Activated T-cell treated with anti-CD3 and anti-CD28 coated beads, Interleukin-2, amount 50 U/mL, for 24 hours (primary cell): ENCODE measurements at places on chromosomes 4 and X.

DNA sequence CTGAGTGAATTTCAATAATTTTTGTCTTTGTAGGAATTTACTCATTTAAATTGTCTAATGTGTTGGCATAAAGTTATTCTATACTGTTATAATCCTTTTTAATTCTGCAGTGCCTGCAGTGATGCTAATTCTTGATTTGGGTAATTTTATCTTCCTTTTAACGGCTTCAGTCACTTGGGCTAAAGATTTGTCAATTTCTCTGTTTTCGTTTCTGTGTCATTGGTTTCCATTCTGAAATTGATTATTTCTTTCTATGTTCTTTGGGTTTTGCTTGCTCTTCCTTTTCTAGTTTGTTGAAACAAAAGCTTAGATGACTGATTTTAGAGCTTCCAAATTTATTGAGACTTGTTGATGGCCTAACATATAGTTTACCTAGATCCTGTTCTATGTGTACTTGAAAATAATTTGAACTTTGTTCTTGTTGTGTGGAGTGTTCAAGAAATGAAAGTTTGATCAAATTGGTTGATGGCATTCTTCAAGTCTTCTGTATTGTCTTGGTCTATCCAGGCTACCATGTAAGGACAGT lies 89.4 kb downstream of the TNIP2 start:
- DNase-seq = no peak

DNA sequence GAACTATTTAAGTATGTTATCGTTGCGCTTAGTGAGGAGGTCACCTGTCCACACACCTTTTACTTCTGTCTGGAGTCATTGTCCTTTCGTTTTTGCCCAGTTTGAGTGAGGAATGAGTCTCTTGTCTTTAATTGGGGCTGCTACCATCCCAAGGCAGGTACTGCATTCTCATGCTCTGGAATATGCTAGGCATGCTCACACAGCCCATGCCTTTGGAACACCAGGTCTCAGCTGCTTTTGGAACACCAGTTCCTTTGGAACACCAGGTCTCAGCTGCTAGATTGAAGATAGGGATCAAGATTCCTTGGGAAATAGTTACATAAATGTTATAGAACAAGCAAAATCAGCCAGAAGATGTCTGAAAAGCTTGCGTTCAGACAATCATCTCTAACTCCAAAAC lies 73.1 kb downstream of the AREG start:
- no peak for DNase-seq

DNA sequence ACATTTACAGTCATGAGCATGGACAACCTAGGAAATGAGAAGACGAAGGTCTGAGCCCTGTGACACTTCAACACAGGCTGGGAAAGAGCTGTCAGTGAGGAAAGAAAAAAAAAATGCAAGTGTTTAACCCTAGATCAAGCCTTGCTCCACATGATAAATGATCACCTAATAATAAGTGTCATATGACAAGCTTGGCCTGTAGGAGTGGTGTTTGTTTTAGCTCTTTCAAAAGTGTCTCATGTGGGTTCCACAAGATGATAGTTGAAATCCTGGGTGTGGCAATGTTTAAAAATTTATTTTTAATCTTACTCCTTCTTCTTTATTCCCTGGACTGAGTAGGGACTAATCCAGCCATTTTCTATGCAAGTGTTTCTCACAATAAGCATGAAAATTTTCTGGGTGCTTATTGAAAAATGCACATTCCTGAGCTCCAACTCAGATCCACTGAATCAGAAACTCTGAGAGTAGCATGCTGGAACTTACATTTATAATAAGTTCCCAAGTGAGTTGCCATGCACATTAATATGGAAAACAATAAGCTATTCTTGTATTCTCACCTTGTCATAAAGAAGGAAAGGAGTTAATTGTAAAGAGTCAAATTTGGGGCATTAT lies 138.3 kb downstream of the AREG start:
- DNase-seq = no peak

GRCh38 chr4:93761286-93761685 lies 67.3 kb upstream of the ATOH1 start:
- DNase-seq = no peak

DNA sequence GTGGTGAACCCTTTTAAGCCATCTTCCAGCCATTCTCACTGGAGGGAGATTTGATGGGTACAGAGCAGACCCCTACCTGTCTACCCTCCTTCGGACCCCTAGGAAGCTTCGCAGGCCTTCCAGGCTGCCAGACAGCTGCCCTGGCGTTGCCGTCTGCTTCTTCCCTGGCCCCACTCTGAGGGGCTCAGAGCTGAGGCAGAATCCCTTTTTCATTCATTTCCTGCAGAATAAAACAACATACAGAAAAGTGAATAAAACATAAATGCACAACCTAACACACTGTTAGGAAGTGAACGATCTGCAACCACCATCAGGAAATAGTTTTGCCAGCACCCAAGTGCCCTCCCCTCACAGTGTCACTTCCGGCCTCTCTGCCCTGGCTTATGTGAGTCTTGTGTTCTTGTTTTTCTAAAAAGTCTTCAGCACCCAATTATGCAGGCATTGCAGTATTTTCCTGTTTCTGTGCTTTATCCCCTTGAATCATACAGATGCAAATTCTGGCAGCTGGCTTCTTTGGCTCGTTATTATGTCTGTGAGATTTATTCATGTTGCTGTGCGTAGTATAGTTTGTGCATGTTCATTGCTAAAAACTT lies 5.6 kb upstream of the ADD1 start:
- DNase-seq = peak; percentile 73

- no peak for DNase-seq
These were observed 265.1 kb downstream of the GBA3 start for GRCh38 chr4:22957774-22958309.

DNA sequence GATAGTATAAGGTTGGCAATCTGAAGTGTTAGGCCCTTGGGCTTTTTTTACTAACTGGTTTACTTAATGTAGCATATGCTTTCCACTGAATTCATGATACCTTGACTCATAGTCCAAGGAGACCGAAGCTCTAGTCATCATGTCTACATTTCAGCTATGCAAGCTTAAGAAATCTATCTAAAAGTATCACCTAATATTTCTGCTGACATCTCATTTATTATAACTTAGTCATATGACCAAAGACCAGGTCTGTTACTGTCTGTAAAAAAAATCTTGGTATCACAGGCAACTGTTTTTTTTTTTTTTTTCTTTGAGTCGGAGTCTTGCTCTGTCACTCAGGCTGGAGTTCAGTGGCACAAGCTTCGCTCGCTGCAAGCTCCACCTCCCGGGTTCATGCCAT lies 814.0 kb upstream of the NDST4 start:
- DNase-seq = no peak

DNA sequence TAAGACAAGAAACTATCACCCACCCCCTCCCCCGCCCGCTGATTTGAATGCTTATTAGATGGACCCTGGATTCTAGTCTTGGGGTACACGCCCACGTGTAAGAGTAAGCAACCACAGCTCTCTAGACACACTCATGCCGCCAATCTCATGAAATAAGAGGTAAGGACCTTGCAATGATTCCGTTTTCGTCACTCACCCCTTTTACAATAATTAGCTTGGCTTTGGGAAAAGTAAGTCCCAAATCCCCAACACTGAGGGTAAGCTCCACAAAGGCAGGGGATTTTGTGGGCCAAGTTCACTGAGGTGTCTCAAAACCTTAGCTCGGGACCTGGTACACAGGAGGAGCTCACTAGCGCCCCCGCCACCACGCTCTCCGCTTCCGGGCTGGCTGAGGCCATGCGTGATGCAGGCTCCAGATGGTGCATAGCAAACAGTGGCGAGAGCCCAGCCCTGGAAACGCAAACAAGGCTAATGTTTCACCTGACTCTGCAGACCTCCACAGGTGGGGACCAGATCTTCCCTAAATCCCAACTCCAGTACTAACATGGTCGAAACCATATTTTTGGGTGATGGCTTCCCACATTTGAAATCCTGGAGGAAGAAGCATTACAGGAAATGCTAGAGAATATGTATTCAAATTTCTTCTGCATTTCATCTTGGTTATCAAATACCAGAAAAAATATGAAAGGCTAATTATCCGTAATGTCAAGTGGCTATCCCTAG lies 4.1 kb downstream of the PLAC8 start:
- DNase-seq = peak; percentile 93

DNA sequence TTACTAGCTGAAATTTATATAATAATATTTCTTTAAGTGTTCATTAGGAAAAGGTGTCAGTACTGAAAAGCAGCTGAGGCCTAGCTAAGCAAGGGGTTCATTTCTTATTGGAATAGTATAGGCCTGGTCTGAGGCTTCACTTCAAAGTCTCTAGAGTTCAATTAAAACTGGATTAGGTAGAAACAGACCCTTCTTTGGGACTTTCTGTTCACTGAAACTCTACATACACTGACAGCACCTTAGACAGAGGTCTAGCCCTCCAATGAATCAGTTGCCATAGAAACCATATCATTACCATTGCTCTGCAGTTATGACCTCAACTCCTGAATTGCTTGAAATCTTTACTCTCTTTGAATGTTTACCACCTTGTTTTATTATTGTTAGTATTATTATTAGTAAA lies 86.4 kb upstream of the MAB21L2 start:
- DNase-seq = no peak

- no peak for DNase-seq
These were observed 23.3 kb downstream of the FRYL start for GRCh38 chr4:48756689-48757220.

DNA sequence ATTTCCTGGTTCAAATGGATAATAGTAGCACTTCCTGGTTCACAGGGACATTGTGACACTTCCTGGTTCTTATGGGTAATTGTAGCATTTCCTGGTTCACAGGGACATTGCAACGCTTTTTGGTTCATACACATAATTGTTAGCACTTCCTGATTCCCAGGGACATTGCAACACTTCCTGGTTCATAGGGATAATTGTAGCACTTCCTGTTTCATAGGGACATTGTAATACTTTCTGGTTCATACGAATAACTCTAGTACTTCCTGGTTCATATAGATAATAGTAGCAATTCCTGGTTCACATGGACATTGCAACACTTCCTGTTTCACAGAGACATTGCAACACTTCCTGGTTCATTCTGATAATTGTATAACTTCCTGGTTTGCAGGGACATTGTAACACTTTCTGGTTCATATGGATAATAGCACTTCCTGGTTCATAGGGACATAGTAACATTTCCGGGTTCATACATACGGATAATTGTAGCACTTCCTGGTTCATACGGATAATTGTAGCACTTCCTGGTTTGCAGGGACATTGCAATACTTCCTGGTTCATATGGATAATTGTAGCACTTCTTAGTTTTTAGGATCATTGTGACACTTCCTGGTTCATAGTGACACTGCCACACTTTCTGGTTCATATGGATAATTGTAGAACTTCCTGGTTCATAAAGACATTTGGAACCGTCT lies 61.6 kb upstream of the CD99 start:
- no peak for DNase-seq

DNA sequence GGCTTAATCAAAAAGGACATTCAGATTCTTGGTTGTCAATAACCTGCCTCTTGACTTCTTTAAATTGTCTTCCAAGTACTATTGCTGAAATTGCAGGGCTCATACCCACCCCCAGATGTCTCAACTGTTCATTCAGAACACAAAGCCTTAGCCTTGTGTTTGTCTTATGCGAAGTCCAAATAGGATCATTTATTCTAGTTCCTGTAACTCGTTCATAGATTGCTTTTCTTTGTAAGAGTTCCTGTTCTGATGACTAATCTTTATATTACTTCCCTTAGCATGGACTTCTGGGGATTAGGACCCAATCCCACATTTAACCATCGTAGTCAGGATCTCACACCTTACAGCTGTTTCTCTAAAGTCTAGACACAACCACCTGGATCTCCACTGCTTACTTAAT lies 226.0 kb downstream of the VEGFC start:
- no peak for DNase-seq

GRCh38 chrX:45683914-45684313 lies 483.2 kb upstream of the DIPK2B start:
- DNase-seq = no peak
